Activated CD8-positive, alpha-beta memory T cell treated with anti-CD3 and anti-CD28 coated beads, Interleukin-2, amount 10 ng/mL, durations not matched to agents 7 days and 5 days (primary cell): ENCODE measurements at places on chromosomes 5 and 9. TPM values are rescaled to one million over a fixed set of nuclear protein-coding genes. Genes with fewer than 3 reads are reported as not detected.
A peak's percentile ranks its signal among the peaks of the same experiment; 100 is the strongest.

DNA sequence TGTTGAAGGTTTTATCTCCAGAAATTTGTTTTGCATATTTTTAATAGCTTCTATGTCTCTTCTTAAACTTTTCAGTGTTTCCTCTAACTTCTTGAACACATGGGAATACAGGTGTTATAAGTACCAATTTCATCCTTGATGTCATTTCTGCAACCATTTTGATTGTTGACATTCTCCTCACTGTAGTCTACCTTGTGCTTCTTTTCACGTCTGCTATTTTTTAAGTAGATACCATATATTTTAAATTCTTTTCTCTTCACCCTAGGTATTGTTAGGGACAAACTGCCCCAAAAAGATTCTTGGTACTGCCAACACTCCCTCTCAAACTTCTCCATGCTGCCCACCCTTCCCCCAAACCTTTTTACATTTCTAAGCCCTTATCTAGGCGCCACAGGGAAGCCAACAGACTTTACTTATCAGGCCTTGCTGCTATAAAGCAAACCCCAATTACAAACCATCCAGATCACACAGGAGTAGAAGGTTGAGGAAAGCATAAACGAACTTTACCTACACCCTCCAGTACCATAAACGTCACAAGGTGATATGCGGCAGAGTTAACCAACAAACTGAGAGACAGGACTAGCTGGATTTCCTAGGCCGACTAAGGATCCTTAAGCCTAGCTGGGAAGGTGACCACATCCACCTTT, 1165.3 kb downstream of the TAF11L14 start:
- H3K4me1 ChIP-seq: no peaks in the 10 kb centered on the region
- H3K36me3 ChIP-seq: no peaks in the 10 kb centered on the region

Gene PPP2CA
- total RNA-seq: 123 TPM

Gene SHC3
- not detected for total RNA-seq

DNA sequence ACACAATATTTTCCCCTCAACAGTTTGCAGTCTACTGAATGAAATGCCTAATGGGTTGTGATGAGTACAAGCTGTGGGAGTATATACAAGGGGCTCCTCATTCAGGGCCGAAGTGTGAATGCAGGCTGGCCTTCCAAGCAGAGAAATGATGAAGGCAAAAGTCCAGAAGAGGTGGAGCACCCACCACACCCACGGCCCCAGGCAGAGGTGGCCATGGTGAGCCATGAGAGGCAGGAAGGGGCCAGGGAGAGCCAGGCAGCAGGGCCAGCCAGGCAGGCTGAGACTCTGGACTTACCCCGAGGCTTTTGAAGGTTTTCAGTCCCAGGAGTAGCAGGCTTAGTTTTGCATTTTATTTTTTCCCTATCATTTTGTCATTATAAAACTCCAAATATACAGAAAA, 218.1 kb downstream of the AUH start:
- H3K4me3 ChIP-seq: no peak overlapping the region
- peaks cover 75% of the 10 kb centered on the region for H3K36me3 ChIP-seq
- no peaks in the 10 kb centered on the region for H3K27me3 ChIP-seq
- peaks cover 65% of the 10 kb centered on the region for H3K4me1 ChIP-seq

Gene PCDHA9
- total RNA-seq: not detected

DNA sequence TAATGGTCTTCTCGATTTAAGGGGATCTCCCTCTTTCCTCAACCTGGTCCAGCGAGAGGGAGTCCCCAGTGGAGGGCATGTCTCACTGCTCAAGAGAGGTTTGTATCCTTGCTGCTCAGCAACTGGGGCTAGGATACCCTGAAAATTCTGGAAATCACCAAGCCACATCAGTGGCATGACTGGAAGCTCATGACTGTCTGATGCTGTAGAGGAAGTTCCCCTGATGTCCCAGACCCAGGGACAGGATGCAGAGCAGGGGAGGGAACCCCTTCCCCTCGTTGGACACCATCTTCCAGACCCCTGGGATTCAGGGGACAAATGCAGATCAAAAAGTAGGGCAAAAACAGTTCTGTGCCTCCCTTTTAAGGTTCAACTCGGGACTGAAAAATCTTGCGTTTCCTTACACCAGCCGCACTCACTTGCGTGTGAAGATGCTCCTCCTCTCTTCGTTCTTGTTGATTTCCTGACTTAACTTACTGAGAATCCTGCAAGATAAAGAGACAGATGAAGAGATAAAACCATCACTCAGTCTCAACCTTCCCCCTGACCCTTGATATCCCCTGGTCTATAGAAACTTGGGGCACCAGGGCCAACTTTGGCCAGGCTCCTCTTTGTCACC, 22.1 kb downstream of the LCP2 start:
- no peak for DNase-seq
- peaks cover 73% of the 10 kb centered on the region for H3K36me3 ChIP-seq
- peak overlapping the region; percentile 57 for H3K4me3 ChIP-seq
- no peaks in the 10 kb centered on the region for H3K27me3 ChIP-seq
- peaks cover 91% of the 10 kb centered on the region for H3K4me1 ChIP-seq

Gene DAB2
- not detected for total RNA-seq

GRCh38 chr5:151067632-151068432, 13.0 kb downstream of the TNIP1 start:
- DNase-seq: no peak
- no peak overlapping the region for H3K4me3 ChIP-seq
- H3K36me3 ChIP-seq: peaks cover 35% of the 10 kb centered on the region
- H3K27ac ChIP-seq: peak overlapping the region; percentile 67
- H3K27me3 ChIP-seq: no peaks in the 10 kb centered on the region
- peaks cover 65% of the 10 kb centered on the region for H3K4me1 ChIP-seq

- no peak for DNase-seq
- no peaks in the 10 kb centered on the region for H3K4me1 ChIP-seq
- no peaks in the 10 kb centered on the region for H3K27me3 ChIP-seq
These were observed 579.7 kb upstream of the ZNF608 start for GRCh38 chr5:125326150-125326510.

DNA sequence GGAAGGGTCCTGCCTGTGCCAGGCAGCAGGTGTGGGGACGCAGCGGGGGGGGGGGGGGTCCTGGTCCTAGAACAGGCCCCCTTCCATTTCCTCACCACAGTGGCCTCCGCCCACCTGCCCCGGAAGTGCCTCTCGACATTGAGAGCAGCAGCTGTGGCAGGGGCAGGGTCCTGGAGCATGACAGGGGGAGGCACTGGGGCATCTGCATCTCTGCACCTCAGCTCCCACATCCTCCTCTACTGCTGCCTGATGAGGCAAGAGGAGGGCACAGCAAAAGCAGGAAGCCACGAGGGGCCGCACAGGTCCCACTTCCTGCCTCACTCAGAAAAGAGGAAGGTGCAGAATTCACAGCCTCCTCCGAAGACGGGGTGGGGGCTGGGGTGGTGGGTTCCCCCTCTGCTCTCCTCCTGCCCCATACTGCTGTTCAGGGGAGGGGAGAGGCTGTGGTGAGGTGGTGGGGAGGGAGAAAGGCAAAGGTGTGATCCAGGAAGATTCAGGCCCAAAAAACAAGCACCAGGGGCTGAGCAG, 14.8 kb downstream of the AKNA start:
- H3K36me3 ChIP-seq: peaks cover 80% of the 10 kb centered on the region
- peak; percentile 96 for DNase-seq
- H3K27me3 ChIP-seq: no peaks in the 10 kb centered on the region
- peaks cover 93% of the 10 kb centered on the region for H3K4me1 ChIP-seq
- H3K4me3 ChIP-seq: peak overlapping the region; percentile 73
- peak overlapping the region; percentile 93 for H3K27ac ChIP-seq

- H3K27me3 ChIP-seq: peaks cover 30% of the 10 kb centered on the region
- H3K27ac ChIP-seq: no peak overlapping the region
- no peaks in the 10 kb centered on the region for H3K36me3 ChIP-seq
- DNase-seq: no peak
These were observed 455 bp downstream of the OLFM1 start for GRCh38 chr9:135087899-135088347.

GRCh38 chr5:135713161-135713915, 121.1 kb upstream of the SLC25A48 start:
- DNase-seq: no peak
- H3K4me3 ChIP-seq: no peak overlapping the region
- no peak overlapping the region for H3K27ac ChIP-seq
- peaks cover 8% of the 10 kb centered on the region for H3K27me3 ChIP-seq
- H3K4me1 ChIP-seq: no peaks in the 10 kb centered on the region
